ENCODE measurements at places on chromosomes 4 and X.

DNA sequence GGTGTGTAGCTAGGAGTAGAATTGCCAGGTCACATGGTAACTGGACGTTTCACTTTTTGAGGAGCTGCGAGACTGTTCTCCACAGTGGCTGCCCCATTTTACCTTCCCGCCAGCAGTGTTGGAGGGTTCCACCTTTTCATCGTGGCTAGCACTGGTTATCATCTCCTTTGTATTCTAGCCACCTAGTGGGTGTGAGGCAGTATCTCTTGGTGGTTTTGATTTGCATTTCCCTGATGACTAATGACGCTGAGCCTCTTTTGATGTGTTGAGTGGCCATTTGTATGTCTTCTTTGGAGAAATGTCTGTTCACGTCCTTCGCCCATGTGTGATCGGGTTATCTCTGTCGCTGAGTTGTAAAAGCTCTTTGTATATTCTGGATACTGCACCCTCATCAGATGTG is 10.6 kb downstream of the ABCD1 start:
- no peak for DNase-seq

GRCh38 chr4:165493359-165493758 is 114.6 kb downstream of the CPE start:
- no peak for DNase-seq

DNA sequence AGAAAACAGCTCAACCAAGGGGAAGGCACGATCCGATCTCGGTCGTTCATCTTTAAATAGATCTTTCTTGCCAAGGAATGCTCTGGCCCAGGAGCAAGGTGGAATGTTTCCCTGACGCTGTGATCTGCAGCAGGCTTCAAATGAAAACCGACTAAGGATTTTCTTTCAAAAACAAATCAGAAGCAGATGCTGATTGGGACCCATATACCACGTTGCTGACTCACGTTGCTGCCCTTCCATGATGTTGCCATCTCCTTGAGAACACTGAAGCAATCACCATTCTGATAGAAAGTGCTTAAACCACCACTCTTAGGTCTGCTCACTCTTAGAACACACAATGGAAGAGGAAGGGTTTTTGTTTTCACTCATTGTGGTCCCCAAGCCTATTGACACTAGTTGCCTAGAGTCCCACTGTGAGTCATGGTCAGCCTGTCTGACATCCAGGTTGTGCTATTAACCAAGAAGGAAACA is 26.1 kb downstream of the LAMTOR3 start:
- no peak for DNase-seq

GRCh38 chr4:92618968-92619367 is 315.2 kb downstream of the GRID2 start:
- no peak for DNase-seq

All from GOT3 (cell line).